Left lung (tissue), 14 donors: ENCODE measurements at places on chromosomes 11 and 22. TPM values are rescaled to one million over a fixed set of nuclear protein-coding genes. Genes with fewer than 3 reads are reported as not detected.

GRCh38 chr11:99068832-99069231, 48.1 kb downstream of the CNTN5 start:
- no peak for DNase-seq

DNA sequence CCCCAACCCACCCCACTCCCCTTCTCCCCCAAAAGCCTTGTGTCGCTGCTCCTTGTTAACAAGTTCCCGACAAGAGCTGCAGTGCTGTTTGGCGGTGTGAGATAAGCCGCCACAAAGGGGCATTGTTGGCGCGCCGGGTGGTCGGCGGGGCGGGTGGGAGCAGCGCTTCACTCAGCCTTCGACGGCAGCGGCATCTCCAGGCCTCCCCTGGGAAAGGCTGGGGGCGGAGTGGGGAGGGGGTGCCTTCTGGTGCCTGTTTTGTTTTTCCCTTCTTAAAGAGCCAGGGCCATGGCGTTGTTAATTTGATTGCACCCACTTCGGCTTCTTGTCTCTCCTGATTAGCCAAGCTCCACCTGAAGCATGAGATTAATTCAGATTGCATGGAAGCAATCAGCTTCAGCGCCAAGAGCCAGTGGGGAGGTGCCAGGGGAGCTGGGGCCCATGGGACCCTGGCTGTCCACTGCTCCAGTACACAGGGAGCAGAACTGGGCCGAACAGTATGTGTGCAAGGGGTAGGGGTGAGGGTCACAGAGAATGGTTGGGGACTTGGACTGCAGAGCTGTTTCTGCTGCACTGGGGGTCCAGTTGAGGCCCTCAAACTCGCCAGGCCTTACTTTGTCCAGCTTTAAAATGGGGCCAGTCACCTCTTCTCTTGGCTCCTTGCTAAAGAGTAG, 165.1 kb downstream of the CEP164 start:
- DNase-seq = peak; percentile 16

GRCh38 chr22:27159016-27159415, 501.6 kb downstream of the MIAT start:
- DNase-seq = no peak

GRCh38 chr11:11148104-11148509, 204.9 kb downstream of the CSNK2A3 start:
- peak; percentile 41 for DNase-seq

DNA sequence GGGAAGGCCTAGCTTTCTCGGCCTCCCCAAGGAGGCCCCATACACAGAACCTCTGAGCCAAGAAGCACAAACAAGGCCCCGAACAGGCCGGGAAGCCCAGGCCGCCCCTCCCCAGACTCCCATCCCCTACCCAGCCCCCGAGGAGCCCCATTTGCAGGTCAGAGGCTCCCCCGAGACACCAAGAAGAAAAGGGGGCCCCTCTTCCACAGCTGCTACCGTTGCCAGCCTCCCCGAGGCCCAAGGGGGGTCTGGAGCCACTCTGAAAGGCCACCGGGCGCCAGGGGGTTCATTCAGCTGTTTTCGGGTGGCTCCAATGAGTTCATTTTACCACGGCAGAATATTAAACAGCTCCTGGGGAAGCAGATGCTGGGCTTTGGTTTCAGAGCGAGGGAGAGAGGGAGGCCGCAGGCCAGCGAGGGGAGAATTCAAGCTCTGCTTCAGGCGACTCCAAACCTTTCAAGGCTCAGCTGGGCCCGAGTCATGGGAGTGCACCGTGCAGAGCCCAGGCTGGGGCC, 28.5 kb downstream of the MN1 start:
- DNase-seq = no peak

DYNC2H1 gene
- polyA plus RNA-seq = 31.2 TPM

TMEM135 gene
- polyA plus RNA-seq = 27.8 TPM

SLC25A22 gene
- 12.5 TPM for polyA plus RNA-seq

CALCA gene
- 3.0 TPM for polyA plus RNA-seq

PGA5 gene
- 0.40 TPM for polyA plus RNA-seq
